ENCODE measurements at places on chromosomes 2 and 18.

- no peak for DNase-seq
These were observed 146.6 kb upstream of the CCDC68 start for GRCh38 chr18:55105873-55106272.

DNA sequence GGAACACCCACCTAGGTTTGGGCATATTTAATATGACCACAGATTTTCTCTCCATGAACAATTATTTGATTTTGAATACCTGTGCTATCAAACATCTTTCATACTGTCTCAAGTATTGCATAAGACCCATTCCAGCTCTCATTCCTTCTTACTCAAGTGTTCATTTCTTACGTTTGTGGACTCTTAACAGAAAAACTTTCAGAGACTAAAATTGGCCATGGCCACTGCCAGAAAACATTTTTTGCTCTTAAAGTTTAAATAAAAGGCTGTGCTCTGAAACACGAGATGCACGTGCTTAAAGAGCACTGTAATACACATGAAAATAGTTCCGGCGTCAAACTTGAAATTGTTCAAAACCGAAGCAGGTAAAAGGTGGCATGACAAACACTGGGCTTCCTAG lies 89.3 kb downstream of the LIMS1 start:
- DNase-seq = no peak

GRCh38 chr2:1486670-1487069 lies 73.4 kb downstream of the TPO start:
- no peak for DNase-seq

- no peak for DNase-seq
These were observed 2.6 kb downstream of the NLRC4 start for GRCh38 chr2:32262105-32262504.

DNA sequence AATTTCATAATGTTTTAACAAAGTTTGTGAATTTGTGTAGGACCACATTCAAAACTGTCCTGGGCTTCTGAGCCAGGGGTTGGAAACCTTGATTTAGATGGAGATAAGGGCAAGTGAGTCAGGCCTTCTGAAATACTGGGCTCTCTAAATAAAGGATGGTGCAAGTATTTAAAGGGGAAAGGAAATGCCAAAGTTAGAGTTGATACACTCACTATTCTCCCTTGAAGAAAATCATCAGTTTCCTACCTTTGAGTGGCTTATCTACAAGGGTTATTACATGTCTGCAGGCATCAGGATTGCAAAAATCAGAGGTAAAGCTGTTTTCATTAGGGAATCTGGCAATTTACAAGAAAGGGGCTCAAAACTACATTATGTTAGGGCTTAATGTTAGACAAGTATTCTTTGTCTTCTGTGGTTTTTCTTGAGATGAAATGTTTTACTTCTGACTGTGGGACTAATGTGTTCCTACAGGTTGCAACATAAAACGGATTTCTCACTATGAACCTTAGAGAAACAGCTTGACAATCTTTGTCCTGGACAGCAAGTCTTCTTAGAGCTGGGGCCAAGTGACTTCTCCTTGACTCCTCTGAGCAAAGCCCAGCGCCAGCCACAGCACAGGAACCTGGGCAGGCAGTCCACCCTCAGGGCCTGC lies 31.1 kb downstream of the RNU4ATAC start:
- DNase-seq = no peak

DNA sequence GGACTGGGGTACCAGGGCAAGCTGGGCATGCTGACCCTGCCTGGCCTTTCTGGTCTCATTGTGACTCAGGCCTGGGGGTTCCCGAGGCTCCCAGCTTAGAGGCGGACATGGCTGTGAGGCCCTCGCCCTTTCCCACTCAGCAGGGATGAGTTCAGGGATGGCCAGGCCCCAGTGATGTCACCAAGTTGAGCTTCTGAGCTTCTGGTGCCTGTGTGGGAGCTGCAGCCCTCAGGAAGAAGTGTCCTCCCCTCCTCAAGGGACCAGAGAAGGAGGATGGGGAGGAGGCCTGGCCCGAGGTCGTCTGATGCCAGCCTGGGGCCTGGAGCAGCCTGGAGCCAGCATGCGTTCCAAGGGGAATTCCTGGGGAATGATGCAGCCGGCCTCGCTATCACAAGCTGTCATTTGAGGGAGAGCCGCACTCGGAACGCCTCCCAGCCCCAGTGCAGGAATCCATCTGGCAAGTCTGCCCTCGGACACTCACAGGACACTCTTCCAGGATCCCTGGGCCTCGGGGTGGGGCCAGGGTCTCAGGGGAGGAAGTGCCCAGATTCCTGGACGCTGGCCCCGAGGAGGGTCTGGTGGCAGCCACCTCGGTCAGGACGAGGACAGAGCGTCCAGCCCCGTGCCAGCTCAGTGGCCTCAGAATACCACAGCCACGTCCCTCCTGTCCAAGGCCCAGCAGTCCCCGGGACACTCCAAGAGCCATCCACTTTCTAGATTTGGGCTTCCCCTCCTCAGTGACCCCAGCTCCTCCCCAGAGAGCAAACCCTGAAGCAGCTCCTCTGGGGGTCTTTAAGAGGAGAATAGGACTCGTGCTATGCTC lies 61.2 kb upstream of the GPC1 start:
- DNase-seq = no peak

GRCh38 chr2:71683070-71683469 lies 229.7 kb downstream of the DYSF start:
- no peak for DNase-seq

DNA sequence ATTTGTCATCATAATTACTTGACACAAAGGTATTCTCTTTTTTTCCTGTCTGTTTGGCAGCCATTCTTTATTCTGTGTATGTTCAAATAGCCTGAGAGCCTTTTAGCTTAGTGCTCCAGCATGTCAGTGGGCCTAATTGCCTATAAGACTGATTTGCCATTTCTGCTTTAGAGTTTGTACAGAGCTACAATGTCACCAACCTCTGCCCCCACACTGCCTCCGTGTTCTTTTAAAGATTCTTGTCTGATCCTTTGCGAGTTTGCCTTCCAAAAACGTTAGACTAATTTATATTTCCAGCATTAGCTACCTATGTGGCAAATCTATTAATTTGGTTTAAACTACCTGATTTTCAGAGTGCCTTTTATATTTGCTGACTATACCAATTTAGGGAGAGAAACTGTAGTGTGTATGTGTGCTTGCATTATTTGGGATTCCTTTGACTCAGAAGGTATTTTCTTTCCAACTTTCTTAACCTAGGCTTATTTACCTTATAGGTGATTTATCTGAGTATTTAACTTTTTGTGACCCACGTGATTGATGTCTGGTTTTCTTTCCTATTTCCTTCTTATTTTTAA lies 70.8 kb downstream of the FAM117B start:
- no peak for DNase-seq

GRCh38 chr2:75002007-75002406 lies 43.6 kb downstream of the POLE4 start:
- no peak for DNase-seq

GRCh38 chr18:35390951-35391700 lies 14.0 kb upstream of the ZNF396 start:
- no peak for DNase-seq

- no peak for DNase-seq
These were observed 148.3 kb downstream of the SATB2 start for GRCh38 chr2:199309411-199309810.

- no peak for DNase-seq
These were observed 93.2 kb upstream of the PKDCC start for GRCh38 chr2:41954304-41955291.

GRCh38 chr2:64945973-64946768 lies 43.0 kb upstream of the SLC1A4 start:
- DNase-seq = peak; percentile 29

GRCh38 chr2:185796758-185797157 lies 58.2 kb downstream of the FSIP2 start:
- DNase-seq = no peak

DNA sequence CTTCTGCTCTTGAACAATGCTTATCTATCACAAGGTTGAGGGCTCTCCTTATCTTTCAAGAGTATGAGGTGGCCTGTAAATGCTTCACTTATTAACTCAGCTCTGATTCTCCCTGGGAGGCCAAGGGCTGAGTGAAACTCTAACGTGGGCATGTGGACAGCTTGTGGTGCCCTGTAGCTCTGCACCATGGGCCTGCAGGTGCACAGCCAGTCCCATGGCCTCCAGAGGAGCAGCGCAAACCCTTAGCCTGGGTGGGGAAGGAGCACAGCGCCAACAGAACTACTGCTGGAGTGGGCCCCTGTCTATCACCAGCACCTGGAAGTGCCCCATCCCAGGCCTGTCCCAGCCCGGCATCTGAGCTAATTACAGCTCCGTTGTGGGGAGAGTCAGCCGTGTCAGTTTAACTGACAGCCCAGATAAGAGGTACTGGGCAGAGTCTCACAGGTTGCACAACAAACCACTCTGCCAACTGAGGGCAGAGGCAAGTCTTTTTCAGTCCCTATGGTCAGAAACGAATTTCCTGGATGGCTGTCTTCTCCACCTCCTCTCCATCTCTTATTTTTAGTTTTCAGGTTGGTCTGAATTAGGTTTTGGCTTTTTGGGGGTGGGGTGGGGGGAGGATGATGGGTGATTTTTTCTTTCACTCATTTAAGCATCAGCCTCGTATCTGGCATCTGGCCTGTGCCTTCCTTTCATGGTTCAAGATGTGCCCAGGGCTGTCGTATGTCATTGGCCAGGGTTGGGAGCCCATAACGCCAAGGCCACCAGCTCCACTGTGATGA lies 219.5 kb downstream of the BCL2 start:
- DNase-seq = no peak

DNA sequence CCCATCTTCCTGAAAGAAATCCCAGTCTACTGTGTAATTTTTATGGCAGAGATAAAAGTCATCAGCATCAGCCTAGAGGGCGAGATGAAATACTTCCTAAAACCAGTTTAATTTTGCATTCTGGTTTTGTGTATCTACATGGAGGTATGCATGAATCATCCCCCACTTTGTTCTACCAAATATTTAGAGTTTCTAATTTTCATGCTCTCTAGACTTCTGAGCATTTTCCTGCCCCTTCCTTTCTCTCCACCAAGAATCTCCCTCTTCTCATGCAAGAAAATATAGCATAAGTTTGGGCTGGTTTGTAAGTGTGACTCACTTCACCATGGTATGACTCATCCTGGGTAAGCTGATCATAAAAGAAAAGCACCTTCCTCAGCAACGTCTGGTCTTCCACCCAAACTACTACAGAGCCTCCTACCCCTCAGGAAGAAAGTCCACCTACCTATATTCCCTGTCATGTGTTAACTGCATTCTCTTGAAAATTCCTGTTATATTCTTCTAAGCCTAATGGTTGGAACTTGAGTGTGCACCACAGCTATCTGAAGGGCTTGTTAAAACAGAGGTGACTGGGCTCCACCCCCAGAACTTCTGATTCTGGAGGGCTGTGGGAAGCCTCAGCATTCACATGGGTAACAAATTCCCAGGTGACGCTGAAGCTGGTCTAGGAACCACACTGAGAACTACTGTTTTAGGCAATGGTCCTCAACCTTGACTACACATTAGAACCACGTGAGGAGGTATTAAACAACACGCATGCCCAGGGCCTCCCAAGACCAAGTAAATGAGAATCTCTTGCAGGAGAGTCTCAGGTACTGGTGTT lies 37.4 kb upstream of the RAPGEF4 start:
- DNase-seq = no peak

GRCh38 chr18:47771922-47772321 lies 158.5 kb downstream of the SMAD2 start:
- no peak for DNase-seq

DNA sequence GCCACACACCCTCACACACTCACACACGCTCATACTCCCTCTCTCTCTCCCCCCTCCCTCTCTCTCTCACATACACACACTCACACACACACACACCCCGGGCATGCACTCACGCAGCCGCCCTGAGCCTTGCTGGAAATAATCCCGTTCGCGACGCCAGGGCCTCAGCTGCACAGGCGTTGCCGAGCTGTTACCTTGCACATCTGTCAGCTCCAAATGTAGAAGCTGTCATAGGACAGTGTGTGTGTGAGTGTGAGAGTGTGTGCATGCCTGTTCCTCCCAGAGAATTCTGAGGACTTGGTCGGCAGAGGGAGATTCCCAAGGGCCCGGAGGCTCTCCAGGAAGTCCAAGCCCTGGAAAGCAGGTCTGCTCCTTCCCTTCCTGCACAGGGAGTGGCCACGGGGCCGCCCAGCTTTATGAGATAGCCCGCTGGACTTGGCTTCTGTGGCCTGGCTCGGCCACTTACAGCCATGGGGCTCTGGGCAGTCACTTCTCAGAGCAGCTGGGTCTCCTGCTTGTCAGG lies 8.6 kb downstream of the SPR start:
- no peak for DNase-seq

- no peak for DNase-seq
These were observed 1219.8 kb upstream of the ZEB2 start for GRCh38 chr2:145739681-145740080.

- no peak for DNase-seq
These were observed 19.6 kb downstream of the UGP2 start for GRCh38 chr2:63861220-63861822.

GRCh38 chr18:63207143-63207790 lies 112.3 kb downstream of the BCL2 start:
- DNase-seq = no peak

DNA sequence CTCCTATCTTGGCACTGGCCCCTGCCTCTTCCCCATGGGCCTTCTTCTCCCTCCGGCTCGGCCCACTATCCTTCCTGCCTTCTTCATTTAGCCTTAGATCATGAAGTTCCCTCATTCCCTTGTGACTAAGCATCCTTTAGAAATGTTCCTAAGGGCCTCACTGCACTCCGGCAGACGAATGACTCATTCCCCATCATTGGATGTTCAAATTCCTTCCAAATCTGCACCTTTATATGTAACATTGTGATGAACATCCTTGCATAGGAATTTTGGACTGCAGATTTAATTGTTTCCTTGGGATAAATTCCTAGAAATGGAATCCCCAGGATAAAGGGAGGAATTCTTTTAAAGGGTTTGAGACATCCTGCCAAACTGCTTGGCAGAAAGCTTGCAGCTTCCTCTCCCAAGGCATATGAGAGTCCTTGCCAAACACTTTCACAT lies 19.0 kb downstream of the CRACDL start:
- no peak for DNase-seq

DNA sequence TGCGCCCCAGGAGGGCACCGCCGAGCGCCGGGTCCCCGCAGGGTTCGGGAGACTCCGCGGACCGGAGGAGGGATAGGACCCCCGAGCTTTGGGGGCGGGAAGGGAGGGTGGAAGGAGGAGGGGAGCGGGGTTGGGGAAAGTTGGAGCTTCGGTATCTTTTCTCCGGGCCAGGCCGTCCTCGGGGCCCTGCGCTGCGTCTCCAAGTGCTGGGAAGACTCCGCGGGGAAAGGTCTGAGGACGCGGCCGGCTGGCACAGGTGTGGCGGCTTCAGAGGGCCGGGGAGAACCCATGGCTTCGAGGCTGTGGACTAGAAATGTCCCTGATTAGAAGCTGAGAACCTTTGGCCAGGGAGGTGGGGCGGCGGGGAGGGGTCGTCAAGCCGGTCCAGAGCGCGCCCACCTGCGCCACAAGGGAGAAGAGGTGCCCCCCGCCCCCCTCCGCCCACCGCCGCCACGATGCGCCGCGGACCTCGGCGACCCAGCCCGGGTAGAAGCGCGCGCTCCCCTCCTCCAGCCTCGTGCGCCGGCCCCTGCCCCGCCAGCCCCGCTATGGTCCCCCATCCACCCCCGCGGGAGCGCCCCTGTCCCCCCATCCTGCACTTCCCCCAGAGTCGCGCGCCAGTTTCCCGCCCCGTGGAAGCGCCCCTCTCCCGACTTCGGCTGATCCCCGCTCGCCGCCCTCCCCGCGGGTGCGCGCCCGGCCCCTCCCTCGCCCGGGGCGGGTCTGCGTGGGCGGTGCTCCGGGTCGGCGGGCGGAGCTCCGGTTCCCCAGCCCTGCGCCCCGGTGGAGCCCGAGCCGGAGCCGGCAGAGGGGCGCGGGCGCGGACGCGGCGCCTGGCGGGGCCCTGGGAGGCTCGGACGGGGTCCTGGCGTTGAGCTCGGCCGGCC lies at the start of gene SNTG2:
TSS of gene SNTG2 (plus strand) at position 770 of the 887 bp plus-strand sequence. CDS start 148 bp downstream, outside the sequence.
- peak; percentile 32 for DNase-seq

GRCh38 chr2:44844651-44845270 lies 96.7 kb upstream of the SIX3 start:
- DNase-seq = no peak
